Ovary (tissue), 10 donors: ENCODE measurements at places on chromosomes 4 and X.
A peak's percentile ranks its signal among the peaks of the same experiment; 100 is the strongest.

DNA sequence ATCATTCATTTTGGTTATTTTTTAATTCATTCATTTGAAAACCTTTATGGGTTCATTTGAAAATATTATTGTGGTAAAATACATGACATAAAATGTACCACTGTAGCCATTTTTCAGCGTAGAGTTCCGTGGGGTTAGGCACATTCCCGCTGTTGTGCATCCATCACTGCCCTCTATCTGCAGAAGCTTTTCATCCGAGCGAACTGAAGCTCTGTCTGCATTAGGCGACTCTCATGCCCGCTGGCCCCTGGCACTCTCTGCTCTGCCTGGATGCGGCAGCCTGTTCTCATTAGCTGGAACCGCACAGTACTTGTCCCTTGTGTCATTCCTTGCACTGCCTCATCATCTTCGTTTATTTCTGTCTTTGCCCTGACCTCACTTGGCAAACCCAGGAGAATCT is 17.5 kb downstream of the CFAP99 start:
- DNase-seq: no peak

- peak; percentile 78 for DNase-seq
These were observed 79.2 kb downstream of the MTMR1 start for GRCh38 chrX:150772150-150772970.

- no peak for DNase-seq
These were observed 127.6 kb downstream of the GPC3 start for GRCh38 chrX:133857640-133858269.

- no peak for DNase-seq
These were observed 103.5 kb upstream of the NOCT start for GRCh38 chr4:138911909-138912703.

DNA sequence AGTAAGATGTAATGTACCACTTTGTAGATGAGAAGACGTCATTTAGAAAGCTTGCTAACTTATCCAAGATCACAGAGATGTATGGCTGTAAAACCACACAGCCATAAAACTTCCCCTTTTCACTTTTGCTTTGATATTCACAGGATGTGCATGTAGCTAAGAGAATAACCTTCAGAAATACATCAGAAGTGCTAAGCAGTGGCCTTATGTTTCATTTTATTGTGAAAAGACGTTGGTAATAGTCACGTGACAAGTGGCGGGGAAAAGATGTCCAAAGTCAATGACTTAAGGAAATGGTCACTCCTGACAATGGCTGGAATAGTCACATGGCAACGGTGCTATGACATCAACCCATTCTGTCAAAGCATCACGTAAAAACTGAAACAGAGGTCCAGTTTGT is 12.9 kb upstream of the WDR17 start:
- DNase-seq: no peak

GRCh38 chr4:125693228-125693627 is 378.5 kb downstream of the FAT4 start:
- no peak for DNase-seq

DNA sequence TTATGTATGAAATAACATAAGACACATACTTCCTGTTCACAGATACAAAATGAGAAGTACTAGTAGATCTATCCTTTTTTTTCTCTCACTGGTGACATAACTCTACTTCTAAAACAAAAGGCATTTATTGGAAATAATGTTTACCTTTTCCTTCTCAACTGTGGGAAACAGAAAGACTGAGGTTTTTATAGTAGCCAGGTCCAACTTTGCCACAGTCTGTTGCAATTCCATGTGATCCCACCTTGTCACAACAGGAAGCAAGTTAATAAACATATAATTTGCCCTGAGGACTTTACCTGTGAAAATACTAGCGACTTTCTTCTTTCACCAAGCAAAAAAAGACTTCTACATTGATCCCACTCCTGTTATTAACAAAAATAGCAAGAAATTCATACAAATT is 475.8 kb downstream of the PDGFC start:
- DNase-seq: no peak

GRCh38 chr4:47010347-47010911 is 17.0 kb upstream of the GABRA4 start:
- no peak for DNase-seq

- no peak for DNase-seq
These were observed 65.0 kb upstream of the FMR1 start for GRCh38 chrX:147846676-147847075.

- DNase-seq: no peak
These were observed 731.8 kb downstream of the KCTD8 start for GRCh38 chr4:43716721-43717395.
